ENCODE measurements at places on chromosomes 7 and 10. TPM values are rescaled to one million over a fixed set of nuclear protein-coding genes. Genes with fewer than 3 reads are reported as not detected.

The DLX6 gene
- total RNA-seq, result 25.5 TPM

The FGFBP3 gene
- total RNA-seq, result 9.6 TPM

The CAMK2B gene
- total RNA-seq, result 7.6 TPM

The SEMA3D gene
- total RNA-seq, result 87.6 TPM

- no peak for DNase-seq
These were observed 246.3 kb upstream of the VWC2 start for GRCh38 chr7:49527182-49527581.

DNA sequence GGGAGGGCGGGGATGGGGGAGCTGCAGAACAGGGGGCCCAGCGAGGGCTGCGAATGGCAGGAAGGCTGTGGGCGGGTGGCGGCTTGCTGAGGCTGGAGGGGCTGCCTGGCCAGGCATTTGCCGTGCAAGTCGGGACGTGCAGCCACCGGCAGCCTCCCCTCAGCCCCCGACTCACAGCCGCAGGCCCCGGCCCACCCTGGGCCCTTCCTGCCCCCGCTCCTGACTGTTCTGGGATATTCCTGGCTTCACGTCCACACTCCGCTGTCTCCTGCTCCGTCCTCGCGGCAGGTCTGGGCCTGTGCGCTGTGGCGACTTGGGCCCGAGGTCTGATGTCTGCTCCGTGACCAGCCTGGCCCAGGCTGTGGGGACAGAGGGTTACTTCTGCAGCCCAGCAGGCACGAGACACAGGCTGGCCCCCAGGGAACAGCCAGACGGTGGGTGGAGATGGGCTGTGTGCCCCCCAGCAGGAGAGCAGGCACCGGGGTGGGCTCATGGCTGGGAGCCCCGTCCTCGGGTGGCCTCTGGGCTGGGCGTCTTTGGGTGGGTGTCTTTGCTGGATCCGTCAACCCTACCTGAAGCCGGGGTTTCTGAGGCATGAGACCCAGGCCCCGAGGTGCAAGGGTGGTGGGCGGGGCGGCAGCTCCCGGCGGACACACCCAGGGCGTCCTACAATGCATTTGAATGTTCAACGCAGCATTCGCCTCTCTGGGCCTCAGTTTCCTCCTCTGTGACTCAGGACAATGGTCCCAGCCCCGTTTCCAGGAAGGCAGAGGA is 86.5 kb downstream of the FOXL3 start:
- peak; percentile 73 for DNase-seq

DNA sequence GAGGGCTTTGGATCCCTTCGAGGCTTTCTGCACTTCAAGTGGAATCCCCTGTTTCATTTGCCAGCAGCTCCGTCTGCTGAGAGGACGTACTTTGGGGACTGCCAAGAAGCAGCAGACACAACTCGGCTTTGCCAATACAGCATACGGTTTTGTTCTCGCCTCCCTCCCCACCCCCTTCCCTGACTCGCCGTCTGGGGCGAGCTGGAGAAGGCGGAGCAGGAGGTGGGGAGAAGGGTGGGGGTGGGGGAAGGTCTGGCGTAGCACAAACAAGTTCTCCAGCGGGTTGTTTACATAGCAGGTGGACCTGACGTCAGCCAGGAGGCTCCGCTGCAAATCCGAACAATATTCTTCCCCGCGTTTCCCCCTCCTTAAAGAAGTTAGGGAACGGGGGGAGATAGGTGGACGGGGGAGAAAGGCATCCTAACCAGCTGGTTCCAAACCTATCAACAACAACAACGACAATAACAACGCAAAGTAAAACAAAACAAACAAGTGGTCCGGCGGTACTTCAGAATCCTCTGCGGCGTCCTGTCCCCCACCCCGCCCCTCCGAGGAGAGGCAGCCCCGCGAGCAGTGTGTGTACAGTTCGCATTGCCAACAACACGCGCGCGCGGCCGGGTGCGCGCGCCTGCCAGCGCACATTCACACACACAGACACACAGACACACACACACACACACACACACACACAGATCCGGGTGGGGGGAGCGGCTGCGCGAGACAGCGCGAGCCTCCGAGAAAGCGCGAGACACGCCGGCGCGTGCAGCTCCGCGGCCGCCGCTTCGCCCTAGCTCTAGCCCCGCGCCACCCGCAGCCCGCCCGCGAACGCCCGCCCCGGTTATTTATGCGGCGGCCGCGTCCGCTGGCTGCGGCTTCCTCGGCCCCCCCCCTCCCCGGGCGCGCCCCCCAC is 167.0 kb upstream of the PPP1R3A start:
- peak; percentile 81 for DNase-seq

DNA sequence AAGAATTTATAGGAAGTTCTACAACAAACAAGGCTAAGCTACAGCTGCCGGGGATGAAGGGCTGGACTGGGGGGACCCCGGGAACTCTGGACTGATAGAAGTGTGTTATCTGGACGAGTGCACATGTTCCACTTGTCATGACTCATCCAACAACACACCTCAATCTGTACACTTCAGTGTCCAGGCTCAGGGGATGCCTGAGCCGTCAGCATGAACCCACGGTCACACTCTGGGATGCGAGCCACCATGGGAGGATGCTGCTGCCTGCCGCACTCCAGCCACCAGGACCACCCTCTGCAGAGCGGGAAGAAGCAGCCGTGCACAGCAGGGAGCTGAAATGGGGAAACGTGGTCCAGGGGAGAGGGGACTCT is 67.5 kb downstream of the MAD1L1 start:
- no peak for DNase-seq

- no peak for DNase-seq
These were observed 170.0 kb downstream of the ELAPOR2 start for GRCh38 chr7:86889501-86889900.

GRCh38 chr10:14598809-14599764 is 175.6 kb downstream of the FAM107B start:
- no peak for DNase-seq

DNA sequence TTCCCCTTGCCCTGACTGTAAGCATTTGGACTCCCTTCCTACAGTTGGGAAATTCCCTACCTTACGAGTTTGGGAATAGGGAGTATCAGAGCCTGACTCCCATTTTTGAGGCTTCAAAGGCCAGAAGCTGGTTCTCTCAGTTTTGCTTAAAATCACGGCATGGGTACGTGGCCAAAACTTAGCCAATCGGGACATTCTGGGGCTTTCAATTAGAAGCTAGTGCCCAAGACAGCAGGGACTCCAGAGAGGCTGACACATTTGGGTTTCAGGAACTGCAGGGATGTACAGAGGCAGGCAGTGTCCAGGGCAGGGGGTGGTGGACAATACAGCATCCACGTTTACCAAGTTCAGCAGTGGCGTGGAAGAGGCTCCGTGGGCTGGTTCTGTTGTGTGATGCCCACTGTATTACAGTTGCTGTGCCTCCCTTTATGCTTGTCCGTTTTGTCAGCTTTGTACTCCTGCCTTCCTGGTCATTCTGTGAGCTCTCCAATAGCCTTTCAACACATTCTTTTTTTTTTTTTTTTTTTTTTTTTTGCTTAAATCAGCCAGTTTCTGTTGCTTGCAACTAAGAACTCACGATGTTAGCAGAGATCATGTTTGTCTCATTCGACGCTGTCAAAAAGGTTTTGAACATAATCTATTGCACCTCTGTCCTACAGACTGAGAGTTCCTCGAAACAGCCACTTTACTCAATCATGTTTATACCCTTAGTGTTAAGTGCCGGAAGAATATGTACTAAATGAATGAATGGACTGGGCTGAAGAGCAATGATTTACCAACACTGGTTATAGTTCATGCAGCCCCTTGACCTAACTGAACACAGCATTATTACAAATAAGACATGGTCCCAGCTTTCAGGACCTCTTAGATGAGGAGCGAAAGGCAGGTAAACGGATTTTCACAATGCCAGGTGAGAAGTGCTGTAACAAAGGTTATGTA is 1.1 kb downstream of the GGCT start:
- no peak for DNase-seq

- DNase-seq, result no peak
These were observed 144.2 kb downstream of the JCAD start for GRCh38 chr10:29914986-29915785.
